Urothelium cell line (cell line): ENCODE measurements at places on chromosomes 4 and X.

DNA sequence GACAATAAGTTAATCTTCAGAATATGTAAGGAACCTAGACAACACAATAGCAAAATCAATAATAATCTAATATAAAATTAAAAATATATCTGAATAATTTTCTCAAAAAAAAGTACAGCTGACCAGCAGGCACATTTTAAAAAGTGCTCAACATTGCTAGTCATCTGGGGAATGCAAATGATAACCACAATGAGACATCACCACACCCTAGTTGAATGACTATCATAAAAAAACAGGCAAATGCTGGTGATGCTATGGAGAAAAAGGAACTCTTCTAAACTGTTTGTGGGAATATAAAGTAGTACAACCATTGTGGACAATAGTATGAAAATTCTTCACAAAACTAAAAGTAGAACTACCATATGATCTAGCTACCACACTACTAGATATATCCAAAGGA is 956.9 kb upstream of the NDST4 start:
- peak; percentile 8 for DNase-seq

DNA sequence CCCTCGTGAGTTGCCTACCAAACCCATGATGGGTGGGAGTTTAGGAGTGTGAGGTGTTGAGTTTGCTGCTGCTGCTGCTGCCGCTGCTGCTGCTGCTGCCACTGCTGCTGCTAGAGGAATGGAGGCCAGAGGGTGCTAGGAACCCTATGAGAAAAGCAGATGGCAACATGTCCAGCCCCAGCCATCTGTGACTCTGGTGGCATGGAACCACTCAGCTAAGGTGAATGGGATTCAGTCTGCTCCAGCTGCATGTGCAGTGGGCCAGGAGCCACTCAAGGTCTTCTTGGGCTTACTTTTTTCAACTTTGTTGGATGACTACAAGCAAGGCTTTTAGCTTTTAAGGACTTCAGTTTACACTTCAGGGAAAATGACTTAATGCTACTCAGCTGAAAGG is 103.8 kb downstream of the RTL5 start:
- no peak for DNase-seq

DNA sequence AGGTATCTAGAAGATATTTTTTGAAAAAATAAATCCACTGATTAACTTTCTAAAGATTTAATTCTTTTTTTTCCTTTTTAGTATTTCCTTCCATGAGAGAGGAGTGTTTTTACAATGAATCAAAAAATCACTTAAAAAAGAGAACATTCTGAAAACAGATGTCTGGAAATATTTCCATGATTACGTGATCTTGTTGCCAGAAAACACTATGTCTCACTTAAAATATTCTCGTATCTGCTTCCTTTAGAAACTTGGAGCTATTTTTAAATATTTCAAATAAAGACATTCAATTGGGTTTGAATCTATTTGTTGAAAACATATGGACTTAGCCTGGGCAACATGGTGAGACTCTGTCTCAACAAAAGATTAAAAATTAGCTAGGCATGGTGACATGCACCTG is 232.8 kb upstream of the RASGEF1B start:
- no peak for DNase-seq

- no peak for DNase-seq
Measured at GRCh38 chr4:30256116-30256832, 463.9 kb upstream of the PCDH7 start.

DNA sequence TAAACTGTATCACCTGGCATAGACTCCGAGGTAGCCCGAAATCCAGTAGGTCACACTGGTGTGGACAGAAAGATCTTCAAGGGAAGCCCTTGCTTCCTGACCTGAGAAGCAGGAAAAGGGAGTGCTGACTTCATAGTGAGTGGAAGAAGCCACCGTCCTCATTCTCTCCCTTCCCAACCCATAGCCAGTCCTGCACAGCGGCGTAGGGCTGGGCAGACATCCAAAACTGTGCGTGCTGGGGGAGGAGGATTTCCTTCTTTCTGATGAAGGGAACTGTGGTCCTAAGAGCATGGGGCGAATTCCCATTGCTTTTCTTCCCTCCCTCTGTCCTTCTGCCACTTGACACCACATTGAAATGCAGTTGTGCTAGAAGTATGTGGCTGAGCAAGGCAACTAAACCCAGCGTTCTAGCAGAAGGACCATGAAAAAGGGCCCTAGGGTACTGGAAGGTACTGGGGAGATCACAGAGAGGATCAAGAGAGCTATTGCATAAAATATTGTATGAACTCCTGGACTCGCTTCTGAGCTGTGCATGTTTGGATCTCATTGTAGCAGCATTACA is 66.9 kb downstream of the STOX2 start:
- DNase-seq = no peak

DNA sequence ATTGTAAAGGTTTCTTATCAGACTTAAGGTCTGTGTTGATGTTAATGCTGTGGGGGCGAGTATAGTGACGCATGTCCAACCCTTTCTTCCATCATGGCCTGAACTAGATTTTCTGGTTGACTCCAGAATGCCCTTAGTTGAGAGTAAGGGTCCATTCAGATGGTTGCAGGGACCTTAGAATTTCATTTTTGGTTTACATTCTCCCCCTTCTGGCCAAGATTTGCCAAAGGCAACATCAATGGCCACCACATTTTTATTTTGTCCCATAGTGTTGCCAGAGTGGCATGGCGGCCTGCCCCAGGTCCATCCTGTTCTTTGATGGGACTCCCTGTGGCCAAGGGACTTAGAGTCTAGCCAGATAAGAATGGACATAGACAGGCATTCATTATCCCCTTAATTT is 368.5 kb downstream of the GPM6A start:
- DNase-seq = no peak

- DNase-seq = no peak
Measured at GRCh38 chrX:149469406-149469805, 35.7 kb downstream of the IDS start.

GRCh38 chr4:73967866-73968265 is 14.0 kb downstream of the PF4 start:
- no peak for DNase-seq

DNA sequence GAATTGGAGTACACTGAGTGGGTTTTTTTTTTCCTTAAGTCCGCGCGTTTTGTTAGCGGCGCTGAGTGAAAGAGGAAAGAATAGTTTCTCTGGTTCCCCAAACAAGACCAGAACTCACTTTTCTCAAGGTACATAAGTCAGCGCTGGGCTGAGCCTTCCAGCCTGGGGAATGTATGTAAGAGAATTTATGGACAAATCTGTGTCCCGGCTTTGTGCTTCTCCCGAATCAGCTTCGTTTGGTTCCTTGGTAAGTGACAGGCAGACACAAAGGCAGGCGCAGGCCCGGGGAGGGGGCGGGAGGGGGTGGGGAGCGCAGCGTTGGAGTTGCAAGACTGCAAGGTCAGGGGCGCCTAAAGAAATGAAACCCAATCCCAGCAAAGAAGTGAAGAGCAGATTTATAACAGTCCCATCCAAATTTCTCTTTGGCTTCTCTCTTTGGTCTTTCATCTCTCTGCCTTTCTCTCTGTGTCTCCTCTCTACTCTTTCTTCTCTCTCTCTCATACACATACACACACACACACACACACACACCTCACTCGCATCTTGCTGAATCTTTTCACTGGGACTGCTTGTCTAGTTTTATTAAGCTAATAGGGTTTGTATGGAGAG is 981 bp downstream of the TET2 start:
- DNase-seq = peak; percentile 33

DNA sequence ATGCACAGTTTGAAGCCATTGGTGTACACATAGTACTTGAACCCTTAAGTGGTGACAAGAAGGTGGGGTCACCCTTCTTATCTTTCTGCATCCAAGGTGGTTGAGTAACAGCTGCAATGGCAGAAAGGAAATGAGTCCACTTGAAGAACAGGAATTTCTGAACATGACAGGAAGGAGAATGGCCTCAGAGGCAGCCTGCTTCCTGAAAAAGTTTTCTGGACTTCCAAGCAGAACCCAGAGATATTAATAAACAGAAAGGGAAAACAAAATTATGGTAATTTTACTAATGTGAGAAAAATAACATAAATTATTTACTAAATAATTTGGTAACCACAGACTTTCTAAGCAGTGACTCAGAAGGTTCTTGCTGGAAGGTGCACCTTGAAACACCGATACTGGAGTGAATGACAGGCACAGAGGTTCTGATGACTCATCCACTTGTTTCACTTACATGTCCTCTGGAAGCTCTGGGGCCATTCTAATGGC is 119.9 kb upstream of the HS3ST1 start:
- DNase-seq = peak; percentile 33
